Activated effector memory CD4-positive, alpha-beta T cell treated with anti-CD3 and anti-CD28 coated beads, Interleukin-2, amount 50 U/mL, for 16 hours (primary cell): ENCODE measurements at places on chromosomes 3 and 15.
A peak's percentile ranks its signal among the peaks of the same experiment; 100 is the strongest.

DNA sequence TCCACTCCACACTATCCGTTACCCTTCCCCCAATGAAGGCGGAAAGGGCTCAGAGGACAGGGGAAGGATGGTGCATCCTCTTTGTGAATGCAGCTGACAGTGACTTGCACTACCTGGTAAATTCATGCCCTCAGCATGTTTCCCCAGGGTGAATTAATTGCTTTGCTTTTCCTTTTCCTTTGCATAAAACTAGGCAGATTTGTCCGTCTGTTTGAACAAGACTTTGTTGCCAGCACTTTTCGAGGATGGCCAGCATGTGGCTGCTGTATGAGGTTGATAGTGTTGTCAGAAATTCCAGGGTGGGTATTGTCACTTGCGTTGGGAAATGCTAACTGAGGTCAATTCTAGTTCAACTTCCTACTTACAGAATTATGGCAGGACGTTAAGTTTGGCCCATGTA, 79.0 kb upstream of the RARB start:
- no peak for DNase-seq

- no peak for DNase-seq
Observed at GRCh38 chr3:155230382-155230781, 63.1 kb downstream of the STRIT1 start.

DNA sequence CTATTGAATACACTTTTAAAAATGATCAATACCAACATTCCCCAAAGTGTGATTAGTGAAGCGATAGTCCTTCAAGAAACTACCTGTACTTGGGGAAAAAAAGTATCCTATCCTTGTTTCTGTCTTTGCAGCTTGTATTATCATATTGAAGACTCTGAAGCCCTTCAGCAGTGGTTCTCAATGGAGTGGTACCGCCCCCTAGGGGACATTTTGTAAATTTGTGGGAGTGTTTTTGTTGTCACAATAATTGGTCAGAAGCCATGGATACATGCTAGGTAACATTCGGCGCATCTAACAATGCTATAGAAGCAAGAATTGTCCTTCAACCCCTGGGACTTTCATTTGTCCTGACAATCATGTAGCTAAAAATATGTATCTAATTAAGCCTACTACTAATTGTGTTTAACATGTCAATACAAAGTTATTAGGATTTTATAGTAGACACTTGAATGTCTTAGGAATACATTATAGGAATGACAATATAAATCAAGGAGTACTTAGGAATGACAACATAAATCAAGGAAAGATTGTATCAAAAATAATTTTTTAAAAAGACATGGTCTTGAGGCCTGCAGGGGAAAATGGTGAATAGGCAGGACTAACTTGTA, 53.7 kb downstream of the NMD3 start:
- DNase-seq, result no peak

DNA sequence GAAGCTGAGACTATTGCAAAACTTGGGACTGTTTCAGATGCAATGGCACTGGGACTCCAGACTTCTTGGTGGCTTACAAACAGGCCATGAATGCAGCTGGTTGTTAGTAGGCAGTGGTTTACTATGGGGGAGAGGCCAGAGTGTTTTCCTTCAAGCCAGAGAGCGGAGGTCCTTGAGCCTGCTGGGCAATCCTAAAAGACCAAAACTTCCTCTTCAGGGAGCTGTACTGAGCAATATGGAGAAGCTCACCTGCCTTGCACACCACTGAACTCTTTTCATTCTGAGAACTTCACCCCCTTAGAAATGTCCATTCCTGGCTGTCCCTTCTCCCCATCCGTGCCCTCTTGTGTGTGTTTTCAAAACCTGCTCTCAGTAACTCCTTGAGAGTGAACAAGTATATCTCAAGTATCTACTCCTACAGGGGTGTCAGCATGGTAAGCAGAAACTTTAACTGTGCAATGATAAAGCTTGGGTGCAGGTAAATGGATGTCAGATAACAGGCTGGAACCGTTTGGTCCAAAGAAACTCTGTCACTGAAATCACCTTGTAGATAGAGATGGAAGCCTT, 213.9 kb downstream of the CLSTN2 start:
- DNase-seq, result no peak

- no peak for DNase-seq
Observed at GRCh38 chr15:64847448-64847847, 5.7 kb downstream of the PLEKHO2 start.

DNA sequence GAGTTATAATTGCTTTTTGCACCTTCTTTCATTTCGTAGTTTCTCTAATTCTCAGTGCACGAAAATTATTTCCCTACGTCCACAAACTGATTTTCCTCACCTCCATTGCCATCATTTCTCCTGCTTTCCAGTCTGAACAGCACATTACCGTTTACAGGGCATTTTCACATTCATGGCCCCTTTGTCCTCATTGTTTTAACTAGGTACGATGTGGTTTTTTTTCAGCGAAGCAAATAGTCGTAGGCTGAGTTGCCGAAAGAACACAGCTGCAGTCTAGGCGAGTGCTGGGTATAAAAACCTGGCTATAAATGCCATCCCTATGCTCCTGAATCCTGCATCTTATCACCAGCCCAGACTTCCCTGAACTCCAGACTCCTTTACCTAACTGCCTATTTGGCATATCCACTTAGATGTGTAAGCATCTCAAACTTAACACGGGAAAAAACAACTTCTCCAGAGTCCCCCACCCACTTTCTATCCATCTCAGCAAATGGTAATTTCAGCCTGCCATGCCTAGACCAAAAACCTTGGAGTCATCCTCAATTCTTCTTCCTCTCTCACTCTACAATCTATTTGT, 691 bp upstream of the FSIP1 start:
- no peak for DNase-seq

DNA sequence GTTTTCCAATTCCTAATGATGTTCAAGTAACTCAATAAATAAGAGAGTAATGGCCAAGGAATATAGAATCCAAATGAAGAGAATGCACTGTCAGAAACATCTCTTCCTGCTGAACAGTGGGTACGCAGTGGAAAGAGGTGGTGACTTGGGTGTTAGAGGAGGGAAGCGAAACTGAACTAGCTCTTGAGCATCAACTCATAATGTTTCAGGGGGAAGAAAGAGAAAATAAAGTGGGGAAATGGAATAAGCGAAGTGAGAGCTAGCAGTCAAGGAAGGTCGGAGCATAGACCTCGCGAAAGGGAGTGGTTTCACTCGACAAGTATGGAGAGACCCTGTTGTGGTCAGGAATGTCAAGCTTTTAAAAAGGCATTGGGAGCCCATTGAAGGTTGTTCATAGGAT, 309.5 kb downstream of the GAP43 start:
- DNase-seq, result no peak

DNA sequence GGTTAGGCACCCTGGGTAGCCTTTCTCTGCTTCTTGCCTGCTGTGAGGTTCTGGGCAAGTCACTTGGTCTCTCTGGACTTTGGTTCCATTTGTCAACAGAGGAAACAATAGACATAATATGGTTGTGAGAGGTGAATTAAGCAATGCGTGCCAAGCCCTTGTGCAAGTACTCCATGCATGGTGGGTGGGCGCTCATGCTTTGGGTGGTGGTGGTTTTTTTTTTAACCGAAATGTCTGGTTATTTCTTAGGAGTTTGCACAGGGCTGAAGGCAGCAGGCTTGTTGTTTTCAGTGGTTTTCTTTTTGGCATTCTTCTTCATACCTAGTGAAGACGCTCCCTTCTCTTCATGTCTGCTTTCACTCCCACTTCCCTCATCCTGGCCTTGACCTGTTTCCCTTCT, 84.2 kb upstream of the LRTM1 start:
- no peak for DNase-seq

DNA sequence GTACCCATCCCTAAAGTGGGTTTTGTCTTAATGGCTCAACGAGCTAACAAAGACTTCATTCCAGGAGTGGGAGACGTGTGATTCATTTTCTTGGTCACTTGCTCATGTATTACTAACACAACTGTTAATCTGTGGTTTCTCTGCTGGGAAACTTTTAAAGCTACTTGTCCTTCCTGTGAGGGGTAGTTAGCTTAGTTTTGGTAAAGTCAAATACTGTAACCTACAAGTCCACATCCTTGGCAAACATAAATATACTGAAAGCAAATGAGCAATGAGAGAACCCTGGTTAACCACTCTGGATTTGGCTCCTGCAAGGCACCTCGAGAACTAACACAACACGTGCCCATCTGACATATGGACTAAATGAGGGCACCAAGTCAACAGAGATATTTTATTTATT, 19.9 kb downstream of the NOX5 start:
- no peak for DNase-seq

- no peak for DNase-seq
Observed at GRCh38 chr3:110628650-110629301, 442.8 kb upstream of the NECTIN3 start.

GRCh38 chr3:180683816-180684215, 4.5 kb upstream of the CCDC39 start:
- no peak for DNase-seq

DNA sequence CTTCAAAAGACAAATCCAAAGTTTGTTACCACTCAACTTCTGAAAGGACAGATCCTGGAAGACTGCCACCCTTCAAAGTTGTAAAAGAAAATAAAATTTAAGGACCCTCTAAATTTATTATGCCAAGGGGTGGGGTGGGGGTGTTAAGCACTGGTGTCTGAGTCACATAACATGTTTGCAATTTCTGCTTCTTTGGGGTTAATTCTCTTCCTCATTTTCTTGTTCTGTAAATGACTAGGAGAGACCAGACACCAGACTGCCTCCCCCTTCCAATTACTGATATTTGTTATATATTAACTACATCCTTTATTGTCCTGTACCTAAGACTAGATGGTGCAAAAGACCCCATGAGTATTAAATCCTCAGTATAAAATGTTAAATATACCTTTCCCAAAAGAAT, 242.8 kb downstream of the ZNF385D start:
- no peak for DNase-seq

GRCh38 chr3:25663347-25663868, 1.3 kb downstream of the TOP2B start:
- peak; percentile 70 for DNase-seq

GRCh38 chr15:39605146-39605545, 24.3 kb downstream of the THBS1 start:
- DNase-seq, result no peak

DNA sequence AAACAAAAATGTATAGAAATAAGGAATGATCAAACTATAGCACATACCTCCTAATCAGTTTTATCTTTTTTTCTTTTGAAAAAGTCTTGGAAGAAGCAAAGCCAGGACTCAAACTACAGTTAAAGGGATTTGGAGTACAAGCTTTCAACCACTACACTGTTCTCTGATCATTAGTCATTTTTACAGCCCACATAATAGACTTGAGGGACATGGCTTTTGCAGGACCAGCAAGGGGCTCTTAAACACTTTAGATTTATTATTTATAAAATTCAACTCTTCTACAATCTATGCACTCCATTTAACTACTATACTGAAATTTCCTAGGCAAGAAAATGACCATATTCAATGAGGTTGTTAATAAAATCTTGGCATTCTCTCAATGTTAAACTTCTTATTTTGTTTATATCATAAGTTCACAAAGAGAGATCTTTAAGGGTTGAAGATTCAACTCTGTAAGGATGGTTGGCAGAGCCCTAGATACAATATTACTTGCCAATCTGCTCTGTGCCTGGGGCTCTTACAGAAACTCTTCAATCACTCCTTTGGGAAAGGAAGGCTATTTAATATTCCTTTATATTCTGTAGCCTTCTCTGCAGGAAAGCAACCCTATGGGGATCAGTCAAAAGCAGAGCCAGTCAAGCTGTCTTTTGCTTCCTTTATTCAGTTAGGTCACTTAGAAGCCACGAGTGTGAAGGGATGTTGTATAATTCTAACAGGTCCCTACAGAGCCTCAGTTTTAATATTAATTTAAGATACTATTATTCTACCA, 557.7 kb upstream of the SGO1 start:
- DNase-seq, result no peak

- no peak for DNase-seq
Observed at GRCh38 chr3:5465183-5465582, 277.7 kb downstream of the EDEM1 start.

DNA sequence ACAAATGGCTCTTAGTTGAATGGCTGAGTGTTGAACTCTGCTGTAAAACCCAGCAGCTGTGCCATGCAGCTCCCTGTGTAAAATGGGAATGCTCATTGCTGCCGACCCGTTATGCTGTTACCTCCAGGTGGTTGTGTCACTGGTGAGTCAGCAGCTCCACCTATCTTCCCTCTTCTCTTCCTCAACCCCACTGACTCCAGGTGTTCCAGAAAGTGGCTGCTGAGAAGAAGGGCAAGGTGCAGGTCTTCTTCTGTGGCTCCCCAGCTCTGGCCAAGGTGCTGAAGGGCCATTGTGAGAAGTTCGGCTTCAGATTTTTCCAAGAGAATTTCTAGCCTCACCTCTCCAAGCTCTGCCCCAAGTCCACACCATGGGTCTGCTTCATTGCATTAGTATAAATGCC, 41.9 kb downstream of the NOX5 start:
- no peak for DNase-seq

DNA sequence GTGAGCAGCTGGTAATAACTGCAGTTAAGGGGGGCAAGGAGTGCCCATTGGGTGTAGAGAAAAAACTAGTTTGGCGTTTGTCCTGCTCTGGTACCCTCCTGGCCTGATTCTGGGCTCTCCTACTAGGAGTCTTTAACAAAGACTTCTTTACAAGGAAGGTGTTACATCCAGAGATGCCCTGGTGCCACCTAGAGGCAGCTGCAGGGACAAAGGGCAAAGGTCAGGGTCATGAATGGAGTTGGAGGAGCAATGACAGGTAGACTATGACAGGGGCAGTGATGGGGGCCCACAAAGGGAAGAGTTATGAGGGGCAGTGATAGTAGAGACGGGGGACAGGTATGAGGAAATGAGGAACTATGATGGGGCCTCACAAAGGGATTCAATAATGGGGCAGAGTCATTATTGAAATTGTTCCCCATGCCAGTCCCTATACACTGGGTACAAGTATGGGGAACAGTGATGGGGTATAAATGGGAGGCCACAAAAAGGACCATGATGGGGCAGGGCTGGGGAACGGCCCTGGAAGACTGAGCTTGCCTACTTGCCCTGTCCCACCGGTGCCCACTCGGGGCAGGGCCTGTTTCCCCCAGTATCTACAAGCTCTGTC, 7.9 kb downstream of the CCDC71 start:
- peak; percentile 86 for DNase-seq

GRCh38 chr3:45169125-45169904, 23.1 kb upstream of the CDCP1 start:
- DNase-seq, result no peak

- DNase-seq, result no peak
Observed at GRCh38 chr3:141457624-141458236, 29.1 kb upstream of the RASA2 start.

DNA sequence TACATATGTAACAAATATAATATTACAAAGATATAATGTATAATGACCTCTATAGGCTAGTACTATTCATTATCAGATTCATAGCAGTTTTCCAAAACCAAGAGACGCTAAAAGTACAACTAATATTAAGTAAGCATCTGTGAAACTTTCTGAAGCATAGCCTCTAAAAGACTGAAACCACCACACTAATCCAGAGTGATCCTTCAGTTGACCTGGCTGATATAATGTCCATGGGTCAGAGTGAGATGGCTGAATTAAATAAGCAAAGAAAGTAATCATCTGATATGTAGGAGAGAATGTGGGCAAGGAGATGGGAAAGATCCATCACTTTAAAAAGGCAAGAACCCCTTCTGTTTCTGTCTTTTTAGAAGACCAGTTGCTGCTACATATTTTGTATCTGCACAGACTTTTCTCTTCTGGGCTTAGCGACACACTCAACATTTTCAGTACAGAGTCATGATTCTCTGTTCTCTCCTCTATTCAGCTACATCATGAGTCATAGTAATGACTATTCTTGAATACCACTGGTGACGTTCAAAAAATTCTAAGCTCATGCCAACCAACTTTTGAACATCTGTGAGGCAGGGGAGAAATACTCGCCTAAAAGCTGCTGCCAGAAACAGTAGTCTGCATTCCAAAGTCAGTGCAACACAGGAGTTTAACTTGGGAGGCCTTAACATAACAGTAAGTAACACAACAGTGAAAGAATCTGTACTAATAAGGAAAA, 149.6 kb downstream of the MAGI1 start:
- DNase-seq, result no peak
